ENCODE measurements at places on chromosomes 4 and X.

- DNase-seq, result no peak
Observed at GRCh38 chrX:11757397-11757718, 679 bp upstream of the MSL3 start.

- DNase-seq, result no peak
Observed at GRCh38 chr4:89723096-89723495, 113.9 kb downstream of the SNCA start.

DNA sequence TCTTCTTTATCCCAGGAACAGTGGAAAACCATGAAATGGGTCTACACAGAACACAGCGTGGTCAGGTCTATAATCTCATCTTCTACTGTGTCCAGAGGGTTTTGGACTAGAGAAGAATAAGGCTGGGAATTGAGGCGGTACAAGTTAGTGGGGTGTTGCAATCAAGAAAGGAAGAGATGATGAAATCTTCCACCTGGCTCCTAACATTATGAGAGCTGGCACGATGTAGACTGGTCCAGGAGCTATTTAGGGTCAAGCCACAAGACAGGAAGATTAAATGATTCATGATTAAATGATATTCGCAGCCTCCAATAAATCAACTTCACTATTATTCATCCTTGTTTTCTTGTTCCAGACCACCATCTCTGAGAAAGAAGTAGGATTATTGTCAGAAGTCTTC lies 88.0 kb downstream of the ARSF start:
- no peak for DNase-seq

DNA sequence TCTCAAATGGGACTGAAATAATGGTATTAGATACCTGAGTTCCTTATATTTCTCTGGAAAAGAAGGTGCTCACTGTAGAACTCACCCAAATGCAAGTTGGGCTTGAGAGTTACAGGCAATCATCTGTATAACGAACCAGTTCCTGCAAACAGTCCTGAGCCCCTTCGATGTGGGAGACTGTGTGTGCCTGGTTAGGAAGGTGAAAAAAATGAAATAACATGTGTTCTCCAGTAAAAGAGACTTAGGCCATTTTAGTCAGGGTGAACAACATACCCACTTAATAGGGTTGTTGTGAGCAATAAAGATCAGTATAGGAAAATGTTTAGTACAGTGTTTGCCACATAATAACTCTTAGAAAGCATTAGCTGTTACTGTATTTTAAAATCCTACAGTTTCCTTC lies 23.4 kb downstream of the STIM2 start:
- no peak for DNase-seq

GRCh38 chr4:14871676-14872430 lies 130.4 kb upstream of the CPEB2 start:
- DNase-seq, result no peak

- DNase-seq, result no peak
Observed at GRCh38 chr4:22551550-22551949, 35.7 kb upstream of the ADGRA3 start.

DNA sequence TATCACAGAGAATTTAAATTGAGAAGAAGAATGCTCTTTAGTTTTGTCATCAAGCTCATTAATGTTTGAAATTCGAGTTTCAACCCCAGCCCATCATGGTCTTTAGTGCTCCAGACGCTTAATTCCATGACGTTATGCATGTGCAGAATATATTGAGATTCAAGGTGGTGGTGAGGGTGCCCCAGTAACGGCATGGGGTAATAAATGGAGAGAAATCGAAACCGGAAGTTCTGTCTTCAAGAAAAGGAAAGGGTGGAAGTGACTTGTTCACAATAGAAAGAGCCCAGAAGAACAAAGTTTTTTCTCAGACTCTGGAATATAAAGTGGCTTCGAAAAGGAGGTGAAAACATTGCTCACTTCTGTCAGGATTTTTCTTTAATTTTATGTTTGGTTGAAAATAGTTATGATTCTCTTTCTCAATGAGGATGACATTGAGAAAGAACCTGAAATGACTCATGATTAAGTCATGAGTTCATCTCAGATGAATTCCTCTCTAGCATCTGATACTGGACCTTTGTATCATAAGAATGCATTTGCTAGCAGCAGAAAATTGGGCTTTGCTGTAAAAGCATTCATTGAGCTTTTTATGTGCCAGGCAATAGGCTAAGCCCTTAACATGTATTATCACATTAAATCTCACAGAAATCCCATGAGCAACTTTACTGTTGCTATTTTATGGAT lies 779 bp upstream of the DDX60L start:
- DNase-seq, result no peak

DNA sequence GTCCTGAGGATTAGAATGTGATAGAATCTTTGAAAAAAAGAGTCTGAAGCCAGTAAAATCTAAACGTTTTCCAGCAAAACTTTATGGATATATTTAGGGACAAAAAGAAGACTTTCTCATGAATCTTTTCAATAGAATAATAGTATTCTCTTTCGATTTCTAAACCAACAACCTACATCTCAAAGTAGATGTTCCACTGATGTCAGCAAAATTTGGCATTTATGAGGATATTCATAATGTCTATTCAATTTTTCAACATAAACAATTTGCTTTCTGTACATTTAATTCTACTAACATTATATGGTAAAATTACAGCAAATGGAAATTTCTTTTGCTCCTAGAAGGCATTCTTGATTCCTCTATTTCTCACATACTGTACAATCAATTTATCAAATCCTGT lies 886.5 kb downstream of the CENPC start:
- DNase-seq, result no peak

DNA sequence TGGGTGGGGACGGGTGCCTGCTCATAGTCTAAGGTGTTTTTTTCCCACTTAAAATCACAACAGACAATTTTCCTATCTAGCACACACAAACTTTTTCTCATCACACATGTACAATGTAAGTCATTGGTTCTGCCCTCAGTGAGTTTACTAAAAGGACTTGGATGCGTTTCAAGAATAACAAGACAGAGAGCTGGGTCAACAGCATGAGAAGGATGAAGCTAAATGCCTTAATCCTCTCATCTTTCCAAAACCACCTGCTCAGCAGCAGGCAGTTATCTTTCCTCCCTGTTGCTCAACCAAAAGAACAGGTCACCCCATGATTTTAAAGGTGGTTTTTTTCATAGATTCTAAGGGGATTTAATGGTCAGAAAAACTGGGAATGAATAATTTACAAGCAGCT lies 40.1 kb downstream of the OFD1 start:
- DNase-seq, result no peak

DNA sequence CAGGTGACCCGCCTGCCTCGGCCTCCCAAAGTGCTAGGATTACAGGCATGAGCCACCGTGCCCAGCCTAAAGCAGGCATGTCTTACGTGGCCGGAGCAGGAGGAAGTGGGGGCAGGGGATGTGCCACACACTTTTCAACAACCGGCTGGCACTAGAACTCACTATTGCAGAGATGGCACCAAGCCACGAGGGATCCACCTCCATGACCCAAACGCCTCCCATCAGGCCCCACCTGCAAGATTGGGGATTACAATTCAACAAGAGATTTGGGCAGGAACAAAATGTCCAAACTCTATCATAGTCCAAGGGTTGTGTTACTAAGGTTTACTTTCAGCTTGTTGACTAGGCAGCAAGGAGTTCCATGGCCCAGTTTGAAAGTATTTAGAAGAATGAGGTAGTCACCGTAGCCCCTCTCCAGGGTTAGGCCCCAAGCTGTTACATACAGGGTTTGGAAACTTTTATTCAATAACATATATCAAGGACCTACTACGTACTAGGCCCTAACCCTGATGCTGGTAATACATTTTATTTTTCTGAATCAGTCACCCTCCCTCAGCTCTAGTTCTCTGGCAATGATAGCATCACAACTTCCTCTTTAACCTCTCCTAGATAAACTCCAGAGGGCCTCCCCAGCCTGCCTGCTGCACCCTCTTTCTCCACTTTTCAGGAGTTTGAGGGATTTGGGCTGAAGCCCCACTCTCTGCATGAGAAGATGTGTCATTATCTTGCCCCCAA lies 18.0 kb upstream of the TBC1D14 start:
- no peak for DNase-seq

DNA sequence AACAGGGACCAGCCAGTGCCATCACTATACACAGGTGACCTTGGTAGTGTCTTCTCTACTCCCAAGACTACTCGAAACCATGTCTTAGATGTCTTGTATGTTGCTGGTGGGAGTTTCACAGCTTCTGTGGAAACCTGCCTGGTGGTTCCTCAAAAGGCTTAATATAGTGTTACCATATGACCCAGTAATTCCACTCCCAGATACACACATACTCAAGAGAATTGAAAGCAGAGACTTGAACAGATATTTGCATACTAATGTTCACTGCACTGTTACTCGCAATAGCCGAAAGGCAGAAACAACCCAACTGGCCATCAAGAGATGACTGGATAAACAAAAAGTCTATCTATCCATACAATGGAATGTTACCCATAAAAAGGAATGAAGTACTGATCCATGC lies 3.1 kb downstream of the TFDP3 start:
- no peak for DNase-seq

DNA sequence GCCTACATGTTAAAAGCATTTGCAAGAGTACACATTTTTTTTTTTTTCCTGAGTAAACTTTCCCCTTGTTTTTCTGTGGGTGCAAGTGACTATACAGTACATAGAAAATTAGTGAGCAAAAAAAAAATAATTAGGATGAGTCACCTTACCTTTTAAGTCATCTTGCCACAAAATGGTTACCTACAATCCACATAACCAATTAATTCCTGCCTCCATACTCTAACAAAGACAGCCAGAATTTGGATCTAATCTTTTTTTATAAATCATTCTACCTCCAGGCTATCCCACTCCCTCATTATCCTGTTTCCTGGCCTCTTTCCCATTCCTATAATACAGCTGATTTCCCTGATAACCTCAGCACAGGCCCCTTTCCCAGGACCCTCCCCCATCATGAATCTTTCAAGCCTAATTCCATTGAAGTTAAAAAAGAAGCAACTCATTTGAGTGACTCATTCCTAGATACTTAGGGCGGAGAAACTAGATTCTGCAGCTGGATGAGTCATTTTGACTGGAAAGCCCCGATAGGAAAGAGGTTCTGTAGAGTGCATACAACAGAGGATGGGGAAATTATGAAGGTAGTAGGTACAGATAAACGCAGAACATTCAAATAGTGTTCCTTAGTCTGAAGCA lies 128.2 kb downstream of the C4orf51 start:
- DNase-seq, result no peak

GRCh38 chr4:2651546-2651945 lies 104.6 kb downstream of the TNIP2 start:
- DNase-seq, result no peak

- DNase-seq, result no peak
Observed at GRCh38 chrX:9420275-9421265, 44.3 kb upstream of the TBL1X start.
